Stimulated activated CD4-positive, alpha-beta T cell treated with anti-CD3 and anti-CD28 coated beads, Interleukin-4, amount 100 ng/mL, for 4 hours (primary cell): ENCODE measurements at places on chromosomes 5 and 9.

DNA sequence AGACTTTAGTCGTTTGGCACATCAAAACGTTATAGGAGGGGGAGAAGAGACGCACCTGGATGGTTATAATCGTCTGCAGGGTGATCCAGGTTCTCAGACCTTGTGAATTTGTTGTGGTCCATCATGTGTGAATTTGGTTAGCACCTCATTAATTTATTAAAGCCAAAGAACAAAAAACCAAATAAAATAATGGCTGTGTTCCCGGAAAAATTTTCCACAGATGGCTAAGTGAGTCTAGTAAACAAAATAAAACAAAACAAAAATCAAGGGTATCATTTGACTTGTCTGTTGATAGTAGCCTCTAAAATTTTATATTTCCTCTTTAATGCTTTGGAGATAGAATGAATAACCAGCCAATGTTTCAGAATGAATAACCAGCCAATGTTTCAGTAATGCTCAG, 119.7 kb downstream of the ACTBL2 start:
- DNase-seq: no peak

DNA sequence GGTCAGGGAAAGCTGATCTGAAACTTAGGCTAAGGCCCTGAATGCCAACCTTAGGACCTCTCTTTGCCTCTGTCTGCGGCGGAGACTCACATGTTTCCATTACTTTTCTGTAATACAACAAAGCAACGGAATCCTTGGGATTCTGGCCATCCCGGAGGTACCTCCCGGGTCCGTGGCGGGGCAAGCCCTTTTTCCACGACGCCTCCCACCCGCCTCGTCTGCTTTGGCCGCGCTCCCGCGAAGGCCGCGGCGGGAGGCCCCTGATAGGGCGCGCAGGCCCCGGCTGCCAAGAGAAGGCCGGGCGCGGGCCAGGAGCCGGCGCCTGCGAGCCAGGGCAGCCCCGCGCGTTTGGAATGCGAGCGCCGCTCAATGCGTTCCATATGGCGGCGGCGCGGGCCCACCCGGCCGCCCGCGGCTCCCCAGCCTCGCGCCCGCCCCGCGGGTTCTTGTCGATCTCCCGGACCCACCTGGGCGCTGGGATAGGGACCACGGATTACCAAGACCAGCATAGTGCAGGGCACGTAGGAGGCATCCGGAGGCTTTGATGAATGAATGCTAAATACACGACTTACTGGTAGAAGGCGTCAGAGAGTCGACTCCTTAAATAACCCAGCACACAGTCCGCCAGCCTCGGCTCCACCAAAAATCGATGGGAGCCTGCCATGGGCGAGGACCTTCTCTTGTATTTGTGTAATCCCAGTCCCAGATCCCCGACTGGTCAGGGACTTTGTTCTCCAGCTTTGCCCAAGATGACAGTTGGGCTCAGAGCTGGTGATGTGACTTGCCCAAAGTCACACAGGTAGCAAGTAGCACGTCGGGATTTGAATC, 17.5 kb upstream of the PHF19 start:
- DNase-seq: peak; percentile 11

DNA sequence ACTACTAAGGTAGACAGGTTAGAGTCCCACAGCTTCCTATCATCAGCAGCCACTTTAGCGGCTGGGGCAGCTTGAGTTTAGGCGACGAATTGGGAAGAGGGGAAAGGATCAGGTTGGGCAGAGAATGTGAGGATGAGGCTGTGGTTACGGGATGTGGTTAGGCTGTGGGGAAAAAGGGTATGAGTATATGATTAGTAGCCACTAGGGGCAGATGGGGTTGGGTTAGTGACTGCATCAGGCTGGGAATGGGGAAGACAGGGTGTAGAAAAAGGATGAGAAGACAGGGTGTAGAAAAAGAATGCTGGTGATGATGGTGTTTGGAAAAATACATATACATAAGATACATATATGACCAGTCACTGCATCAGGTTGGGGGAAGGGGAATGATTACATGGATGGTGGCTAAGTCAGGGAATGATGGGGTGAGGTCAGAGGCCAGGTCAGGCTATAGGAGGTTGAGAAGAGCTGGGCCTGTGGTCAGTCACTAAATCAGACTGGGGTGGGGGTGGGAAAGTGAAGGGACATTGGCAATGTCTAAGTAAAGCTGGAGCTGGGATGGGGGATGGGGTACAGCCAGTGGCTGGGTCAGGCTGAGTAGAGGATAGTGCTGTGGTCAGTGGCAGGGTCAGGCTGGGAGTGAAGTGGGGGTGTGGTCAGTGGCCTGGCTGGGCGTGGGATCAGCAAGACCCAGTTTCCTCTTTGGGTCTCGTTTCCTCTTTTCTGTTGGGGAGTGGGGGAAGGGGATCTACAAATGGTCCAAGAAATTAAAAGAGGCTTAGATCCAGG, 2.1 kb downstream of the TLN1 start:
- no peak for DNase-seq

GRCh38 chr5:82859451-82860140, 217.6 kb downstream of the TMEM167A start:
- DNase-seq: no peak

GRCh38 chr5:111143910-111144309, 51.8 kb downstream of the WDR36 start:
- no peak for DNase-seq

DNA sequence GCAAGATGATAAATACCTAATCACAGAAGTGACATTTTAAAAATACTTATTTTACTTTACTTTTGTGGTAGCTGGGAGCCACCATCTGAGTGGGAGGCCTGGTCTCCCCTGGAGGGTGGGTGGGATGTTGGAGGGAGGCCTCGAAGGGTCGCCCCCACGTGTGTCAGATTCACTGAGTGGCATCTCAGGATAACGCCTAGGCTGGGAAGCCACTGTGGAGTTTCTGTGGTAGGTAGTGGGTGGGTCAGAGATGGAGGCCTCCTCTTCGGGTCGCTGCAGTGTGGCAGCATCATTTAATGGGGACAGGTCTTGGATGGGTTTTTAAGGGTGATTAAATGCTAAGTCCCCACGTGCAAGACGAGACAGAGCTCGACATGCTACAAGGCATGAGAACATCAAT, 1154.8 kb upstream of the CDH18 start:
- no peak for DNase-seq

- DNase-seq: no peak
Measured at GRCh38 chr5:87188391-87188790, 79.3 kb upstream of the RASA1 start.

GRCh38 chr9:37421914-37422288, 595 bp upstream of the GRHPR start:
- no peak for DNase-seq
